ENCODE measurements at places on chromosomes 3 and 15. TPM values are rescaled to one million over a fixed set of nuclear protein-coding genes. Genes with fewer than 3 reads are reported as not detected.

The AP3S2 gene
- polyA plus RNA-seq, result 27.0 TPM

The COL6A6 gene
- polyA plus RNA-seq, result 92.8 TPM

The EFCAB12 gene
- polyA plus RNA-seq, result 0.08 TPM

The DNAJA4 gene
- 86.4 TPM for polyA plus RNA-seq

The BRPF1 gene
- 11.4 TPM for polyA plus RNA-seq

The NDN gene
- 164 TPM for polyA plus RNA-seq

The CCDC13 gene
- polyA plus RNA-seq, result 0.69 TPM

The SPATA12 gene
- polyA plus RNA-seq, result not detected

The STRIT1 gene
- polyA plus RNA-seq, result 44.8 TPM

The ANKRD63 gene
- polyA plus RNA-seq, result not detected

The CHRNB4 gene
- polyA plus RNA-seq, result 0.28 TPM

The RHOV gene
- polyA plus RNA-seq, result 0.20 TPM

The PLCB2 gene
- 5.6 TPM for polyA plus RNA-seq

The CELSR3 gene
- 0.87 TPM for polyA plus RNA-seq

The MYLK gene
- polyA plus RNA-seq, result 20.4 TPM

The DCLK3 gene
- polyA plus RNA-seq, result 3.2 TPM

The TMEM207 gene
- polyA plus RNA-seq, result not detected

The ARGFX gene
- 0.15 TPM for polyA plus RNA-seq

The VPS39 gene
- polyA plus RNA-seq, result 51.4 TPM

The SI gene
- not detected for polyA plus RNA-seq

The ADAMTS9 gene
- 81.2 TPM for polyA plus RNA-seq

The CA12 gene
- 1.1 TPM for polyA plus RNA-seq

The SLC9A9 gene
- polyA plus RNA-seq, result 10.9 TPM

Measured in muscle of back (tissue), 13 donors.